ENCODE measurements at places on chromosomes 3 and 15. TPM values are rescaled to one million over a fixed set of nuclear protein-coding genes. Genes with fewer than 3 reads are reported as not detected.

- peak; percentile 75 for DNase-seq
Measured at GRCh38 chr15:84734794-84735479, 13.5 kb upstream of the ZNF592 start.

DNA sequence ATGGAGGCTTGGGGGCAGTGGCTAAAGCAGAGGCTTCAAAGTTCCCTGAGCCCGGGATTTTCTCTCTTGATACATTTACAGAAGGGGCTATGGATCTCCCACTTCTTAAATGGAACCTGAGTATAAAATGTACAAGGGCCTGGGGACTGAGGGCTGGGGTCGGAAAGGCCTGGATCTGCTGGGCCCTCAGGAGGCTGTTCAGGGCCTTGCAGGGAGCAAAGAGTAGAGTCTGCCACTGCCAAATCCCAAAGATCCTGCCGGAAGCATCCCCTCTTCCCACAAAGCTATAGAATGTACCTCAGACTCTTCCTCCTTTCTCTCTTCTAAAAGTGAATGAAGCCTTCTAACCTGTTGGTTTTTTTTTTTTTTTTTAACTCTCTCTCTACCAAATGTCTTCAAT is 59.8 kb upstream of the ARHGEF3 start:
- DNase-seq, result no peak

Gene CD200R1
- total RNA-seq, result 3.7 TPM

GRCh38 chr3:197881270-197881969 is 68.6 kb upstream of the RPL35A start:
- DNase-seq, result no peak

Gene PLA2G4B
- total RNA-seq, result 2.6 TPM

- no peak for DNase-seq
Measured at GRCh38 chr3:193214445-193214844, 26.6 kb upstream of the PLAAT1 start.

Gene CAMP
- total RNA-seq, result not detected

- no peak for DNase-seq
Measured at GRCh38 chr3:30342318-30343060, 263.9 kb upstream of the TGFBR2 start.

- peak; percentile 64 for DNase-seq
Measured at GRCh38 chr3:178384321-178385230, 151.7 kb upstream of the KCNMB2 start.
